ENCODE measurements at places on chromosomes 1 and 21.

DNA sequence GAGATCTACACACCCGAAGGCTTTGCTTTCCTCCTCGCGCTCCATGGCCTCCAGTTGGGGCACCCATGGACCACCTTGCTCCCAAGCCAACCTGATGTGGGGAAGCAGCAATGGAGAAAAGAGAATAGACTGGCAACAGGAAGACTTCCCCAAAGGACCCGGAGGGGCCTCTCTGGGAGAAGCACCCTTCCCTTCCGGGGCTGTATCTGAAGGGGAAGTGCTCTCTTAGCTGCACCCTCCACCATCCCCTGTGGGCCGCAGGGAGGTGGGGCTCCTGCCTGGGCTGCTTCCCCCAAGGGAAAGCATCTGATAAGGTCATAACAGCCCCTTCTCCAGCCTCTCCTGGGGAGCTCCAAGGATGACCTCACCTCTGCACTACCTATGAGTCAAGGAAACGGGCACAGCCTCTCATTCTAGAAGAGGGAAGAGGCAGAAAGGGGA lies 100.2 kb downstream of the RIPK4 start:
- DNase-seq: no peak

DNA sequence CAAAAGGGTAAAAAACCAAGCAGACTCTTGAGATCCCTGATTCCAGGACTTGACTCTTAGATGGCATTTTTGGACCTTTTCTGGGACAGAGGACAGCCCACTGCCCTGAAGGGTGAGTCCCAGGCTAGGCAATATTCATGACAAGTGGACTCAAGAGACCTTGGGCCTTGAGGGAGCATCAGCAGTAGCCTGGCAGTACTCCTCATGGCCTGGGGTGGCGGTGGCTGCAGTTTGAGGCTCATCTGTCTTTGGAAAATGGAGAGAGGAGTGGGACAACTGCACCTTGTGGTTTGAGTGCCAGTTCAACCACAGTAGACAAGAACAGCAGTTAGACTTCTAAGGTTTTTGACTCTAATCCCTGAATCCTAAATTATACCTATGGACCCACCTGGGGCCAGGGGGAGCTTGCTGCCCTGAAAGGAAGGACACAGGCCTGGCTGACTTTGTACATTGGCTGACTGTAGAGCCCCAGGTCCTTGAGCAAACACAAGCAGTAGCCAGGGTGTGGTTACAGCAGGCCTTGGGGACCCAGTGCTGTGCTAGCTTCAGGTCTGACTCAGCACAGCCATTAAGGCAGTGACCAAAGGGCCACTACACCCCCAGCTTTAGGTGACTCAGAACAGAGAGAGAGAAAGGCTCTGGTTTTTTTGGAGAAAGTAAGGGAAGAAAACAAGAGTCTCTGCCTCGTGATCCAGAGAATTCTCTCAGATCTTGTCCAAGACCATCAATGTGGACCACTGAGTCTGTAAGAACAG lies 1023.2 kb downstream of the KCNT2 start:
- DNase-seq: no peak

DNA sequence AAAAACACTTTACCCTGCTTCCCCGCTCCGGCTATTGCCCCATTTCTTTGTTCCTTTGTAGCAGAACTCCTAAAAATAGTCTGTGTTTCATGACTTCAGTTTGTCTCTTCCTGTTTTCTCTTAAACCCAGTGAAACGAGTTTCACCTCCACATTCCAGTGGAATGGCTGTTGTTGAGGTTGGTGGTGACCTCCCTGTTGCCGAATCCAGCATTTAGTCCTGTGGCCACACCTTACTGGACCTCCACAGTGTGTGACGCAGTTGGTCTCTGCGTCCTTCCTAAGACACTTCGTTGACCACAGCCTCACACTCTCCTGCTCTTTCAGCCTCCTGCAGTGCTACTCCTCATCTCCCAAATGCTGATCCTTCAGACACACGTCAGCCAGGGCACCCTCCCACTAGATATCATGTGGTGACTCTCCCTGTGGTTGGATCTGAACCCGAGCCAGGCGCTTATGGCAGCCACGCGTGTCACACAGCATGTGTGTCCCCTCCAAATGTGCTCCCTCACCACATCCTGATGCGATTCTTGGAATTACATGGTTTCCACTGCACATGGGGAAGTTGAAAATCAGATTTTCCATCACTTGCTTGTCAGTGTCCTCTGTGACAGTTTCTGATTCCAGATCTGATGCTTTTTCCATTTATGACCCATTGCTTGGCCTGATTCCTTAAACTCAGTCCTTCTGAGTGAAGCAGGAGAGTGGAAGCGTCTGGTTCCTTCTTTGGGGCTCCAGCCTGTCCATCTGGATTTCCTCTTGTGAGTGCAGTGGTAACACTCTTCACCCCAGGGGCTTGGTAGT lies 99.1 kb upstream of the ARTN start:
- DNase-seq: no peak

DNA sequence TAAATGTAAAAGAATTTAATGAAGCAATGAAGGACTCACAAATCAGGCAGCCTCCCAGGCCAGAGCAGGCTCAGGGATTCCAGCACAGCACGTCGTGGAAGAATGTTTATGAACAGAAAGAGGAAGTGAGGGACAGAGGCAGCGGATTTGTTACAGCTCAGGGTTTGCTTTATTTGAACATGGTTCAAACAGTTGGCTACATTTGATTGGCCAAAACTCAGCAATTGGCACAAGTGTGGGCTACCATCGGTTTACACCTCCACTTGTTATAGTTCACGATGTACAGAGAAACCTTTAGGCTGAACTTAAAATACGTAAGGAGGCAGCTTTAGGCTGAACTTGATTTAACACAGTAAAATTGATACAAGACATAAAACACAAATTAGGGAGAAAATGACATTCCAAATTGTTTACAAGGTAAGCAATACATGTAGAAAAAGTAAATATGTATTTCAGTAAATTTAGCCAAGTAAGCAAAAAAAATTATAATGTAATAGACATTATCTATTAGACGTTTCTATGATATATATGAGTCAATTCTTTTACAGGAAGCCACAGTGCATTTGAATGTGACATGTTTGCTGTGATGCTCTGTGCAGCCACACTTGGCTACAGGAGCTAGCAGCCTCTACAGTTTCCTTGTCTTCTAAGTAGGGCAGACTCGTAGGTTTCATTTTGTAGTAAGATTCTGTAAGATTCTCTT lies 126.5 kb downstream of the ADSS2 start:
- no peak for DNase-seq
